ENCODE measurements at places on chromosomes 2 and 18.
A peak's percentile ranks its signal among the peaks of the same experiment; 100 is the strongest.

DNA sequence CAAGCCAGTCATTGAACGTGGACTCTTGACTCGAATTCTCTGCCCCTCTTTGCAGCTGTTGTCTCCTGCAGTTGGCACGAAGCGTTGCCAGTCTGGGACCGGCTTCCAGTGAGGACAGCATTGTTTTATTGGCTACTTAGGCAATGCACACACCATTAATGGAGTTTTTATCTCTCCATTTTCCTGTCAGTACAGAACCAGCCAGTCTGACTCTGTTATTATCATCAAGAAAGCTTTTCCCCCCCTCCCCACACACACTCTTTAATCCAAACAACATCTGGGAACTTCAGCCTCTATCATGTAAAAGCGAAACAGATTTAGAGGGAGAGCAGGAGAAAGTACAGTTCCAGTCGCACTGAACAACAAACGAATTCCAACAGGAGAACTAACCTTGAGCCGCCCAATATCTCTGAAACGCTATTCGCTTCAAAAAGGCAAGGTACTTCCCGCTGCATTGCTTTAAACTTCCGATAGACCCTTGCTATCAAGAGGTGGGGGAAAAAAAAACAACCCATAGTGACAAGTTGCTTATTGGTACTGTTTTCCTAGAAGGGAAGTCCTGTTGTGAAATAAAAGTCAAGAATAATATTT lies 38.2 kb downstream of the ACVR1 start:
- DNase-seq: no peak

DNA sequence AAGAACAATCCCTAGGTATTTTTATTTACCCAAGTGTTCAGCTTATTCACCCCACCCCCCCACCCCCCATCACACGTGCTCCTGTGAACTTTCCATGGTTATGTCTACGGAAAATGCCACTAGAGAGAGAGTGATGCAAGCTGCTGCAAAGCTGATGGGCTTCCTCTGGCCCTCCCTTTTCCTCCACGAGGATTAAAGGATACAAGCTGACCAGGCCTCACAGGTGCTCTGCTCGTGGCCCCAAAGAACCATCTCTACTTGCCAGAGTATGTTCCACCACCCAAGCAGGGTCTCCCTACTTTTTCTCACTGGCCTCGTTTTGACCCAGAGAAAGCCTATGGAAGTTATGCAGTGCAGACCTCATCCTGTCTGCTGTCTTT lies 342.6 kb downstream of the CELF4 start:
- DNase-seq: no peak

DNA sequence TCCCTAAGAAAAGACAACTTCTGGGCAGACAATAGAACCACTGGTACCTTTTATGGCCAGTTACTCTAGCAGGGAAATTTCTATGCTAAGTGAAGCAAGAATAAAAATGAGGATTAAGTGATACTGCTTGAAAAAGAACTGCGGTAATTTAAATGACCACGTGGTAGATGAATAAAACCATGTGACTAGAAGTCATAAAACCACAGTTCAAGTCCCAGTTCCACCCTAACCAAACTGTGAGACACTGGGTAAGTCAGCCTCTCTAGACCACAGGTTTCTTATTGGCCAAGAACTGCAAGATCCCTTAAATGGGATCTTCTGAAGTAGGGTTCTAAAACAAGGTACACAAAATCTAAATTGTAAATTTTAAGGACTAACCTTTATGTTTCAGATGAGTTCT lies 12.7 kb downstream of the TMEM237 start:
- no peak for DNase-seq

DNA sequence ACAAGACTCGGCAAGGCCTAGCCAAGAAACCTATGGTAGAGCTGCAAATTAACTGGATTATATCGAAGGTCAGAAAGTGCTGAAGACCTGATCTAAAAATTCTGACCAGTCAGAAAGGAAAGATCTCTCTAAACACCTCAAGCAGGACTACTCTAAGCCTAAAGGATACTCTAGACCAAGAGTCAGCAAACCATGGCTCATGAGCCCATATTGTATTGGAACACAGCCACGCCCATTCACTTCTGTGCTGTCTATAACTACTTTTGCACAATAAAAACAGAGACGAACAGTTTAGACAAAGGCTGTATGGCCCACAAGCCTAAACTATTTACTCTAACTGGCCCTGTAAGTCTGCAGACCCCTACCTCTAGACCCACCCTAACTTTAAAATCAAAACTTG lies 18.7 kb downstream of the RTN4 start:
- DNase-seq: no peak

DNA sequence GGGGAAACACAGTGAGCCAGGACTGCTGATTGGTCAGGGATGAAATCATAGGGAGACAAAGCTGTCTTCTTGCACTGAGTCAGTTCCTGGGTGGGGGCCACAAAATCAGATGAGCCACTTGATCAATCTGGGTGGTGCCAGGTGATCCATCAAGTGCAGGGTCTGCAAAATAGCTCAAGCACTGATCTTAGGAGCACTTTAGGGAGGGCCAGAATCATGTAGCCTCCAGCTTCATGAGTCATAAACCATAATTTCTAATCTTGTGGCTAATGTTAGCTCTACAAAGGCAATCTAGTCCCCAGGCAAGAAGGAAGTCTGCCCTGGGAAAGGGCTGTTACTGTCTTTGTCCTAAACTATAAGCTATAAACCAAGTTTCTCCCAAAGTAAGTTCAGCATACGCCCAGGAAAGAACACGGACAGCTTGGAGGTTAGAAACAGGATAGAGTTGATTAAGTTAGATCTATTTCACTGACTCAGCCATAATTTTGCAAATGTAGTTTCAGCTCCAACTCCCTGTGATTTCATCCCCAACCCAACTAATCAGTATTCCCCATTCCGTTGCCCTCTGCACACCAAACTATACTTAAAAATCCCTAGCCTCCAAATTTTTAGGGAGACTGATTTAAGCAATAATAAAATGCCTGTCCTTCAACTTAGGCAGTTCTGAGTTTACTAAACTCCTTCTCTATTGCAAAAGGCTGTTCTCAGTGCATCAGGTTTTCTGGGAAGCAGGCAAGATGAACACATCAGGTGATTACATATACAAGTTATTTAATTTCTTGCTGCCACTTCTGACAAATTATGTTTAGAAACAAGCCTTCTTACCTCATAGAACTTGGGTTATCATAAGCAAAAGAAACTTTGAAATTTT lies 226.9 kb upstream of the SPOPL start:
- no peak for DNase-seq

GRCh38 chr2:8138923-8139667 lies 542.8 kb upstream of the ID2 start:
- no peak for DNase-seq

GRCh38 chr2:153373510-153374279 lies 104.9 kb downstream of the RPRM start:
- DNase-seq: no peak

DNA sequence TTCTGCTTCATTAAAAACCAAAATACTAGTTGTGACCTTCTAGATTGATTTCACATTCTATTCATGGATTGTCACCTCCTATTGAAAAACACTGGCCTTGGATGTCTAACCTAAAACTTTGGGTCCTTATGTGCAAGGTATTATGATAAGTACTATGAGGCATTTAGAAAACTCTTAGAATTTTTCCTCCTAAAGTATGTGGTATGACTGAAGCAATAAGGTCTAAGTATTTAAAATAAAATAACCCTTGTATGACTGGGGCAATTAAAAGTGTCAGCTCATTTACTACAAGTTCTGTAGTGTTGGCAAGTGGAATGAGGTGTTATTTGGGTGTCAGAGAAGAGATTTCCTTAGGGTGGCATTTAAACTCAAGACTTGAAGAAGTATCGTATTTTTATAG lies 15.1 kb downstream of the KCMF1 start:
- no peak for DNase-seq

GRCh38 chr18:2244641-2245040 lies 326.7 kb downstream of the METTL4 start:
- DNase-seq: no peak

- DNase-seq: no peak
These were observed 88.0 kb downstream of the SMAD7 start for GRCh38 chr18:48862678-48863270.

DNA sequence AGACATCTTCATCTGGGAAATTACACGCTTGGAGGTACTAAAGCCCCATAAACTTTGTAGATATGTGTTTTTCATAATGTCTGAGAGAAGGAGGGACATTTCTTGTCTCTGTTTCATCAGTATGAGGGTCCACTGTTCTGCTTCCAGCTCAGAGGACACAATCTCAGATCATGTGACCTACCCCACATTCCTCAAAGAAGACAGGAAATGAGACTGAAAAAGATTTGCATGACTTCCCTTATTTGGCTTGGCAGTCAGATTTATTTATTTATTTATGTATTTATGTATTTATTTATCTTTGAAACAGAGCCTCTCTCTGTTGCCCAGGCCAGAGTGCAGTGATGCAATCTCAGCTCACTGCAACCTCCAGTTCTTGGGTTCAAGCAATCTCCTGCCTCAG lies 463.7 kb upstream of the RGPD4 start:
- DNase-seq: no peak

GRCh38 chr2:117086943-117087250 lies 727.6 kb upstream of the DDX18 start:
- DNase-seq: no peak

GRCh38 chr2:37555457-37555856 lies 116.0 kb downstream of the CDC42EP3 start:
- DNase-seq: peak; percentile 40

- no peak for DNase-seq
These were observed 1263.4 kb downstream of the DSC3 start for GRCh38 chr18:29779096-29779495.

GRCh38 chr18:61710082-61710620 lies 182.7 kb downstream of the RNF152 start:
- DNase-seq: no peak
